ENCODE measurements at places on chromosomes 11 and 22.

GRCh38 chr11:28730889-28731288 is 622.7 kb downstream of the METTL15 start:
- H3K27me3 ChIP-seq = no peaks in the 10 kb centered on the region
- H3K36me3 ChIP-seq = no peaks in the 10 kb centered on the region
- no peak for DNase-seq
- no peak overlapping the region for H3K4me3 ChIP-seq
- H3K4me1 ChIP-seq = no peaks in the 10 kb centered on the region

- peaks cover 3% of the 10 kb centered on the region for H3K36me3 ChIP-seq
- H3K27ac ChIP-seq = peak overlapping the region; percentile 49
Observed at GRCh38 chr11:124920870-124921609, 2.0 kb downstream of the HEPN1 start.

DNA sequence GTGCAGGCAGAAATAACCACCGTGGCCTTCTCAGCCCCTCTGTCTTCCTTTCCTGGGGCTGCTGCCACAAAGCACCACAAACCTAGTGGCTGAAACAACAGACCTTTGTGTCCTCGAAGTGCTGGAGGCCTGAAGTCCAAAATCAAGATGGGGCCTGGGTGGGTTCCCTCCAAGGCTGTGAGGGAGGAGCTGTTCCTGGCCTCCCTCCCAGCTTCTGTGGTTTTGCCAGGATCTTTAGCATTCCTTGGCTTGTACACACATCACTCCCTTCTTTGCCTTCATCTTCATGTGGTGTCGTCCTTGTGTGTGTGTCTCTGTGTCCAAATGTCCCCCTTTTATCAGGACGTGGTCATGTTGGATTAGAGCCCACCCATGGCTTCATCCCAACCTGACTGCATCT is 29.0 kb upstream of the PARVG start:
- no peaks in the 10 kb centered on the region for H3K4me1 ChIP-seq
- no peak overlapping the region for H3K27ac ChIP-seq
- DNase-seq = no peak
- H3K36me3 ChIP-seq = peaks cover 11% of the 10 kb centered on the region

- H3K36me3 ChIP-seq = no peaks in the 10 kb centered on the region
- H3K27ac ChIP-seq = no peak overlapping the region
- H3K4me3 ChIP-seq = no peak overlapping the region
- peaks cover 16% of the 10 kb centered on the region for H3K27me3 ChIP-seq
Observed at GRCh38 chr11:19561011-19561410, 151.6 kb upstream of the NAV2 start.

DNA sequence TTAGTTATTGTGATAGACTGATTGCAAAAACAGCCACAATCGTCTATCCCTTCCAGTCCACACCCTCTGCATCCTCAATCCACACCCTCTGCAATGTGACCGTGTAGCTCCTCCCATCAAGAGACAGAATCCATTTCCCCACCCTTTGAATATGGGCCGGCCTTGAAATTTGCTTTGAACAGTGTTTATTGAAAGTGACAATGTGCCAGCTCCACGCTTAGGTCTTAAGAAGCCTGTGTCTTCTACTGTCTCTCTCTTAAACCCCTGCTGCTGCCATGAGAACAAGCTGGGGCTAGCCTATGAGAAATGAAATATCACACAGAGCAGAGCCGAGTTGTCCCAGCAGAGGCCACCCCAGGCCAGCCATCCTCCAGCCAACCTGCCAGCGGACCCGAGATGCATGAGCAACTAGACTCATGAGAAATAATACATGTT is 22.3 kb upstream of the MICAL2 start:
- H3K4me3 ChIP-seq = peak overlapping the region; percentile 55
- peak overlapping the region; percentile 92 for H3K27ac ChIP-seq
- DNase-seq = no peak

GRCh38 chr11:94017446-94017845 is 3.7 kb upstream of the HEPHL1 start:
- no peak overlapping the region for H3K4me3 ChIP-seq
- H3K27ac ChIP-seq = no peak overlapping the region
- H3K27me3 ChIP-seq = peaks cover 1% of the 10 kb centered on the region
- no peaks in the 10 kb centered on the region for H3K36me3 ChIP-seq
- H3K4me1 ChIP-seq = no peaks in the 10 kb centered on the region

DNA sequence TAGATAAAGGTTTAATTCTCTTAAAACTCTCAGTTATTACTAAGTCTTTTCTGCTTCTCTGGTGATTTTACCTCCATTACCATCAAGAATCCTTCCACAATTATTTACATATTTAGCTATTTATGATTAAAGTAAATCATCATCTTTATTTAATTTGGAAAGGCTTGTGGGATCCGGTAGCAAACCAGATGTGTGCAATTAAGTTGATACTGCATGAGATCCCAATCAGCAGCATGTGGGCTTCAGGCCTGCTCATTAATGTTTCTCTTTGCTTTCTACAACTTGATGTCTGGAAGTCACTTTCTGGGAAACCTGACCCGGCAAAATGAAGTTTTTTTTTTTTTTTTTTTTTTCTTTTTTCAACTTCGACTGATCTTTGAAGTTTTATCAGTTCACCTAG is 558.4 kb upstream of the ANO5 start:
- H3K36me3 ChIP-seq = no peaks in the 10 kb centered on the region
- no peak overlapping the region for H3K4me3 ChIP-seq
- no peak overlapping the region for H3K27ac ChIP-seq
- H3K27me3 ChIP-seq = no peaks in the 10 kb centered on the region
- H3K4me1 ChIP-seq = no peaks in the 10 kb centered on the region
- DNase-seq = no peak

DNA sequence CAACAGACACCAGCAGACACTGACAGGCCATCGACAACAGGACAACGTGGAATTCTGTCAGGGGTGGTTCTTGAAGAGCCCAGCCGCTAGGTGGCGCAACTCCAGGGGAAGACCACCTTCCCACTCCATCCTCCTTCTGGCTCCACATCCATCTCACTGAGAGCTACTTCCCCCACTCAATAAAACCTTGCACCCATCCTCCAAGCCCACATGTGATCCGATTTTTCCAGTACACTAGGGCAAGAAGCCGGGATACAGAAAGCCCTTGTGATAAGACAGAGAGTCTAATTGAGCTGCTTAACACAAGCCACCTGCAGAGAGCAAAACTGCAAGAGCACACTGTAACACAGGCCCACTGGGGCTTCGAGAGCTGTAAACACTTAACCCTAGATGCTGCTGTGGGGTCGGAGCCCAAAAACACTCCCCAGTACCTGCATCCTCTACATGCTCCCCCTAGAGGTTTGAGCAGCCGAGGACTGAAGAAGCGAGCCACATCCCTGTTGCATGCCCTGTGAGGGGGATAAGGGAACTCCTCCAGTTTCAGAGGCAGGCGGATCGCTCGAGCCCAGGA is 11.5 kb upstream of the RAB39A start:
- H3K4me3 ChIP-seq = no peak overlapping the region
- DNase-seq = peak; percentile 58
- H3K36me3 ChIP-seq = no peaks in the 10 kb centered on the region
- H3K4me1 ChIP-seq = peaks cover 2% of the 10 kb centered on the region
- no peak overlapping the region for H3K27ac ChIP-seq

- peaks cover 32% of the 10 kb centered on the region for H3K27me3 ChIP-seq
- H3K36me3 ChIP-seq = no peaks in the 10 kb centered on the region
- H3K27ac ChIP-seq = no peak overlapping the region
- no peak for DNase-seq
Observed at GRCh38 chr11:128947773-128948172, 5.1 kb upstream of the TP53AIP1 start.

DNA sequence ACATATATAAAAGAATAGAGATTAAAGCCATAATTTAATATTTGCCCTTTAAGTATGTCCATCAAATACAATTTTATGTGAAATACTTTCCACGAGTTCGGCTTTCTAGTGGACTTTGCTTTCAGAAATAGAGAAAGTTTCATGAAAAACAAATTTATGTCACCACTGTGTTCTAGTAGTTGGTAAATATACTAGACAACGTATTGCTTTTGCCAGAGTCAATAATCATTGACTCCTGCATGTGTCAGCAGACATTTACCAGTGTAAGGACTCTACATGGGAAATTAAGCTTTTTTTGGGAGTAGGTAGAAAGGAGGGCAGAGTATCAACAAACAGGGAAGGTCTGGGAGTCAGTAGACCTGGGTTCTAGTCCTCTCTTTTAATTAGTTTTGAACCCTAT is 32.3 kb upstream of the CAT start:
- no peak for DNase-seq
- no peaks in the 10 kb centered on the region for H3K36me3 ChIP-seq
- H3K27ac ChIP-seq = no peak overlapping the region
- peaks cover 37% of the 10 kb centered on the region for H3K27me3 ChIP-seq

DNA sequence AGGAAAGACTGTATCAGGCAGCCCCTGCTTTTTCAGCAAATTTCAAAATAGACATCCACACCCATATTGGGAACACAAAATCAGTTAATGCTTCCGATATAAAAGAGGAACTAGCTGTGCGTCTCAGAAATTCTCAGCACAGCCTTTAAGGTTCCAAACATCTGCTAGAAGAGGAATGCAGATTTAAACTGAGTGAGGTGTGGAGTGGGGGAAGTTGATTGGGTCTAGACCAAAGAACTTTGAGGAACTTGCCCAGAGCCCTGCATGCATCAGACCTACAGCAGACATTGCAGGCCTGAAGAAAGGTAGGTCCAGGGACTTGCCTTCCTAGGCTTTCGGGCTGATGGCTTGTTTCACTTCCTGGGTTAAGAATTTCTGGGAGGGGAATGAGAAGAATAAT is at the start of gene MS4A4A:
Gene MS4A4A (plus strand): TSS at position 255 of the 400 bp plus-strand sequence. CDS start 10 bp downstream, at position 265.
- H3K27ac ChIP-seq = no peak within 1 kb of the TSS
- no peak within 1 kb of the TSS for H3K4me3 ChIP-seq
- DNase-seq = no peak
- H3K36me3 ChIP-seq = no peaks in the 10 kb centered on the region
- no peaks in the 10 kb centered on the region for H3K27me3 ChIP-seq

DNA sequence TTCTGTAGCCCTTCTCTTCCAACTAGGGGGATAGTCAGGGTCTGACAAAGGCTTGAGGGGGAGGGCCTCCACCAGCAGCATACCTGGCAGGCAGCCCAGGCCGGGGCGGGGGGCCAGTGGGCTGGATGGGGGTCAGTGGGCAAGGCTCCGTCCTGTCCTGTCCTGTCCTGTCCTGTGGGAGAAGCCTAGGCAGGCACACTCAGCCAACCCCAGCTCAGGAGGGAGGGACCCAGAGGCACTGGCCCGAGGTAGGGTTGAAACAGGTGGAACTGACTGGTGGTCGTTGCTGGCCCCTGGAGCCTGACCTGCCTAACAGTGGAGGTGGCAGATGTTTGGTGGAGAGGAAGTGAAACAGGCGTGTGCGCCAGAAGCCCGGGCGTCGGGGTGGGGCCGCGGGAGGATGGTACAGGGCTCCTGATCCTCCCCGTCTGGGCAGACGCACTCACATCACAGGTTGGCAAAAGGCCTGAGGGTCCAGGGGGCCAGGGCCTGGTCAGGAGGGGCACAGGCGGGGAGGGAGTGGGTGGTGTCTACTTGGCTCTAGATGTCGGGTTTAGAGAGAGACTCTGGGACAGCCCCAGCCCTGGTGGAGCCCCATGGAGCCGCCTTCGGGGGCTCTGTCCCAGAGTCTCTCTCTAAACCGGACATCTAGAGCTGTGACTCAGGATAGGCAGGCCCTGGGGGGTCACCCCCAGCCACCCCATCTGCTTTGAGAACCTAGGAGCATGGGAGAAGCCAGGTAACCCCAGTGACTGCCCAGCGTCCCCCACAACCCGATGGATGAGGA is 32.5 kb upstream of the GRAMD4 start:
- peak overlapping the region; percentile 79 for H3K27ac ChIP-seq
- H3K27me3 ChIP-seq = no peaks in the 10 kb centered on the region
- peaks cover 26% of the 10 kb centered on the region for H3K4me1 ChIP-seq
- DNase-seq = peak; percentile 58

- H3K27ac ChIP-seq = no peak overlapping the region
- no peak overlapping the region for H3K4me3 ChIP-seq
- no peaks in the 10 kb centered on the region for H3K27me3 ChIP-seq
- no peaks in the 10 kb centered on the region for H3K36me3 ChIP-seq
- H3K4me1 ChIP-seq = no peaks in the 10 kb centered on the region
Observed at GRCh38 chr11:100011697-100012096, 675.4 kb upstream of the ARHGAP42 start.

DNA sequence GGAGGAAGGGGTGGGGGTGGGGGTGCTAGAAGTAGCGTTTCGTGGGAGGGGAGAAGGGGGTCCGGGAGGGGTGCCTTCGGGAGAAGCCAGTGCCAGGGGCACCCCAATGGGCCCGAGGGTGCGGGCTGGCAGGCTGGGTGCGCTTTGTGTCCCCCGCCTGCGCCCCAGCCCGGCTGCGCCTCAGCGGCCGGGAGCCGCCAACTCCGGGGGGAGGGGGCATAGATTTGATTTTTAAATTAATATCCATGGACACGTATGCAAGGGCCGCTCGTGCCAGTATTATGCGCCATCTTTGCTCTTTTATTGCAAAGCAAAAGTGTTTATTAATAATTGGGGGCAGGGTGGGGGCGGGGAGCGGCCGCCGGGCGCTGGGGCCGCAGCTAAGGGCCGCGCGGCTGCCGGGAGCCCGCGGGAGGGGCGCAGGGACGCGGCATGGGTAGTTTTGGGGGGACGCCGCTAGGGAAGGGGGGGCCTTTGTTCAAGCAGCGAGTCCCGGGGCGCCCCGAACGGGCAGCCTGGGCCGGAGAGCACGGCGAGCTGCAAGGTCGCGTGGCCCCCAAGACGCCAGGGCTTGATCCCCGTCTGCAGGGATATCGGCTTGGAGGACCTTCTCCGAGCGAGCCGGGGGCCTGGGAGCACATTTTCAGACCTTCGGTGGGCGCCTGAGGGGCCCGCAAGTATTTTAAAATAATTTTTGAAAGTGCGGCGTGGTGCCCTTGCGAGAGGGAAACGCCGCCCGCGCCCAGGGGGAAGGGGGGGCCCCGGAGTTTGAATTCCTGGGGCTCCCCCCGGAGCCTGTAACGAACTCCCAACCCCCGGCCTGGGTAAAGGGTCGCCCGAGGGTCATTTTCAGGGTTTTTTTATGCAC is 959 bp downstream of the CCND1 start:
- H3K4me3 ChIP-seq = peak overlapping the region; percentile 71
- H3K27me3 ChIP-seq = peaks cover 37% of the 10 kb centered on the region
- H3K4me1 ChIP-seq = peaks cover 13% of the 10 kb centered on the region

DNA sequence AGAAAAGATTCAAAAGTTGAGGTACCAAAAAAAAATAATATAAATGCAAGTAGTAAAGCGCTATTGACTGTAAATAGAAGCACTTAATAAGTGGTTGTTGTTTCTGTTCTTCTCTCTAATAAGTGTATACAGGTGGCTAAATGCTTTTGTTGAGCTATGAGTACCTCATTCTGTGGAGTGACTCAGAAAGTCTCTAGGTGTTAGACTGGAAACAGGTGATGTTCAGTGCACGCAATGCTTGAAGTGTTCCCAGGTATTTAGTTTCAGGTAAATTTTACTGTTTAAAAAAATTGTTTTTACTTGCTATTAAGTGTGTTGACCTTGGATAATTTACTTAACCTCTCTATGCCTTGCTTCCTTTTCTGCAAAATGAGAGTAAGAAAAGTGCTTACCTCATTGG is 24.2 kb downstream of the POU2AF3 start:
- no peak overlapping the region for H3K4me3 ChIP-seq
- H3K4me1 ChIP-seq = no peaks in the 10 kb centered on the region
- no peak overlapping the region for H3K27ac ChIP-seq
- H3K36me3 ChIP-seq = no peaks in the 10 kb centered on the region

- H3K27ac ChIP-seq = no peak overlapping the region
- peaks cover 13% of the 10 kb centered on the region for H3K4me1 ChIP-seq
- no peaks in the 10 kb centered on the region for H3K27me3 ChIP-seq
- DNase-seq = no peak
- H3K4me3 ChIP-seq = no peak overlapping the region
Observed at GRCh38 chr11:86160541-86161149, 83.9 kb upstream of the EED start.

GRCh38 chr11:11640996-11641395 is 19.2 kb upstream of the GALNT18 start:
- H3K4me1 ChIP-seq = no peaks in the 10 kb centered on the region
- no peak for DNase-seq
- peaks cover 24% of the 10 kb centered on the region for H3K27me3 ChIP-seq
- H3K27ac ChIP-seq = no peak overlapping the region

- no peak overlapping the region for H3K27ac ChIP-seq
- H3K36me3 ChIP-seq = no peaks in the 10 kb centered on the region
- H3K4me3 ChIP-seq = no peak overlapping the region
Observed at GRCh38 chr11:44904261-44905020, 46.2 kb downstream of the TP53I11 start.
